Fibroblast of skin of left biceps (primary cell): ENCODE measurements at places on chromosomes 2 and 18.

- DNase-seq: no peak
Measured at GRCh38 chr2:205014201-205014600, 468.9 kb downstream of the PARD3B start.

GRCh38 chr2:189527041-189527750 is 53.4 kb downstream of the SLC40A1 start:
- no peak for DNase-seq

DNA sequence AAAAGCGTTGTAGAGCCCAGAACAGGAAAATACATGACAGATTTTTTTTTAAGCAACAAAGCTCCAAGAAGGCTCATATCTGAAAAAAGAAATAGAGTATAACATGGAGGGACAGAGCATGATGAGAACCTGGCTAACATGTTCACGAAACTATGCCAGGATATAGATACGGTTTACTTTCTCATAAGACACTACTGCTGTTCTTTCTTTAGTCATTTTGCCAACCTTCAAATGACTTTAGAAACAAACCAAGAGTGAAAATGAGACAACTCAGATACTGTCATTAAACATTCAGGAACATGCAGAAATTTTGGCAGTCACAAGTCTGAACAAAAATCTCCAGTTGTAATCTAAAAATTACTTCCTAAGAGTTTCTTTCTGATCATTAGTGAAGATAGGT is 14.3 kb downstream of the LPIN2 start:
- DNase-seq: no peak

GRCh38 chr18:10669441-10670100 is 143.7 kb downstream of the NAPG start:
- DNase-seq: no peak

- DNase-seq: no peak
Measured at GRCh38 chr2:45901468-45902032, 250.1 kb downstream of the PRKCE start.

- DNase-seq: no peak
Measured at GRCh38 chr2:100747551-100747950, 72.4 kb upstream of the NPAS2 start.

GRCh38 chr2:120820263-120820952 is 84.7 kb downstream of the GLI2 start:
- peak; percentile 49 for DNase-seq

- no peak for DNase-seq
Measured at GRCh38 chr2:201383136-201383535, 26.0 kb upstream of the FLACC1 start.

- DNase-seq: no peak
Measured at GRCh38 chr2:68203587-68203986, 45.9 kb downstream of the PNO1 start.

DNA sequence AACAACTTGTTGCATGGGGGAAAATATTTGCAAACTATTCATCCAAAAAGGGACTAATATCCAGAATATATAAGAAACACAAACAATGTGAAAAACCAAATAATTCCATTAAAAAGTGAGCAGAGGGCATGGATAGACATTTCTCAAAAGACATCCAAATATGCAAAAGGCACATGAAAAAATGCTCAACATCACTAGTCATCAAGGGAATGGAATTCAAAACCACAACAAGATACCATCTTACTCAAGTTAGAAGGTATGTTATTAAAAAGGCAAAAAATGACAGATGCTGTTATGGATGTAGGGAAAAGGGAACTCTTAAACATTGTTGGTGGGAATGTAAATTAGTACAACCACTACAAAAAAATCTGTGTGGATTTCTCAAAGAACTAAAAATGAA is 396.5 kb downstream of the CCDC85A start:
- DNase-seq: peak; percentile 61
